Stimulated activated CD8-positive, alpha-beta memory T cell treated with anti-CD3 and anti-CD28 coated beads, Interleukin-4, amount 100 ng/mL, for 1 hour (primary cell): ENCODE measurements at places on chromosomes 4 and X.

DNA sequence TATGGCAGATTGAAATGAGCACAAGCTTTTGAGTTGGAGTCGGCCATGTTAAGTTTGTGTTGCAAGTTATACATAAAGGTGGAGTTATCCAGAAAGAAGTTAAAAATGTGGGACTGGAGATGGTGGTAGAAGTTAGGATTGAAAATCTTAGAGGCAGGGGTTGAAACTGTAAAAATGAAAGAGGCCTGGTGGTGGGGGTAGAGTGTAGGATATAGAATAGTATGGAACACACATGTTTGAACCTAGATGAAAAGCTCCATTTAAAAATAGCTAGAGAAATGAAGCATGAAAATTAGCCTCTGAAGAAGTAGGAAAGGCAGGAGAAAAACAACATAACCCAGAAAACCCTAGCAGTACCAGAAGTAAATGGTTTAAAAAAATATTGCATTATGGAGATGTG is 131.8 kb upstream of the ENPEP start:
- no peak for DNase-seq

- no peak for DNase-seq
Observed at GRCh38 chr4:24912252-24913118, at the start of gene CCDC149. CCDC149 (minus strand) TSS chr4:24913042; CDS start chr4:24912864, 178 bp downstream.

DNA sequence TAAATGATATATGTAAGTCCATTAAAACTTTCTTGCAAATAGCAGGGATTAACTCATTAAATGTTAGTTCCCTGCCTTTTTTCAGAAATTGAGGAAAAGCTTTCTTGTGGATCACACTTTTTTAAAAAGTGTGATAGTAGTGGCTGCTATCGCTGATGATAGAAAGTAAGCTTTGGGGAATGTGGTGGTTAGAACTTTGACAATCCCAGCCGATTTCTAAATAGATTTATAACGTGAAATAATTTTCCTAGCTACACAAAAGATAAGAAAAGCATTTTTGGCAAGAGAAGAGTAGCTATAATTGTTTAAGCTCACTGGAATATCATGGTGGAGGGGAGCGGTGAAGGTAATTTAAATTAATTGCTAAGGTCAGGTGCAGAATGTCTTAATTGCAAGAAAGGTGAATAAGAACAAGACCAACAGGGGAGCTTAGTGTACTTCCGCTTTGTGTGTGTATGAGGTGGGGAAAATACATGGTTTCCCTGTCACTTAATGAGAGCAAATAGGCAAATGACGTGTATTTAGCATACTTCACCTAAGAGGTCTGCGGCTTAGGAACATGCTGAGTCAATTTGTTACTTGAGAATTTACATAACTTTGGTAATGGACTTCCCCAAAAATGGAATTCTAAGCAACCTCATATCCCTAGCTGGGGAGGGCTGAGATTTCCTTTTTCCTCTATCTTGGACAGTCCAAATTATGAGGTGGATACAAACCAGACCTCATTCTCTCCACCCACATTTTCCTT is 11.7 kb upstream of the IL21 start:
- no peak for DNase-seq

DNA sequence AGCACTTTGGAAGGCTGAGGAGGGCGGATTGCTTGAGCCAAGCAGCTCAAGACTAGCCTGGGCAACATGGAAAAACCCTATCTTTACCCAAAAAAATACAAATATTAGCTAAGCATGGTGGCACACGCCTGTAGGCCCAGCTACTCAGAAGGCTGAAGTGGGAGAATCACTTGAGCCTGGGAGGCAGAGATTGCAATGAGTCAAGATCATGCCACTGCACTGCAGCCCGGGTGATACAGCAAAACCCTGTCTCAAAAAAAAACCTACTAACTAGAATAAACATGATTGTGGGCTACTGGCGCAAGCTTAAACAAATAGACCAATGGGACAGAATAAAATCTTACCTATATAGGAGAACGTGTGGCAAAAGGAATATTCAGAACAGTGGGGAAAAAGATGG is 7.3 kb downstream of the CDKL2 start:
- no peak for DNase-seq

- DNase-seq: no peak
Observed at GRCh38 chr4:71026086-71026485, 32.6 kb downstream of the DCK start.

DNA sequence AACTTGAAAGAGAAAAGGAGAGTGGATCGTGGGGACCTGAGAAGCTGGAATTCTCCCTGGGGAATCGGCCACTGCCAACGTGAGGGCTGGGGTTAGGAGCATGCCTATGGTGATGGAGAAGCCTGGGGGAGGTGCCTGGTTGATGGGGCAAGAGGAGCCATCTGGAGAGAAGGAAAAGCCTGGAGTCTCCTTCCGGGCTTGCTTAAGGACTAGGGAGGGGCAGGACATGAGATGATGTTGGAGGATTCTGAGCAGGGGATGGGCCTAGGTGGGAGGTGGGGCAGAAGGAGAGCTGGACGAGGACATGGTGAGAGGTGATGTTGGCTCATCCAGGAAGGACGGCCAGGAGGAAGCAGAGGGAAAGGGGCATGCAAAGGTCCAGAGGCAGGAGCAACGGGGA is 35.0 kb upstream of the GYG2 start:
- DNase-seq: no peak

DNA sequence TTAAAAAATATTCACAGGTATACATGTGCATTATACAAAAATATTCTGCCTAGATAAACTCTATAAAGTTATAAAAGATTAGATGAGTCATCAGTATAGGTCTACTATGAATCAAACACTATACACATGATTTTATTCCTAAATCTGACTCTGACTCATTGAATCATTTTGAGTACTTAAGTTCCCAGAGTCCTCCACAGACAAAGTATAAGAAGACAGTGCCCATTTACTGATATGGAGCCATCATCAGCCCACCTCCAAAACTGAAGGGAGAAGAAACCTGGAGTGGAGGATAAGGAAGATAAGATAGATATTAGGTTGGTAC is 28.7 kb upstream of the ANTXR2 start:
- no peak for DNase-seq

DNA sequence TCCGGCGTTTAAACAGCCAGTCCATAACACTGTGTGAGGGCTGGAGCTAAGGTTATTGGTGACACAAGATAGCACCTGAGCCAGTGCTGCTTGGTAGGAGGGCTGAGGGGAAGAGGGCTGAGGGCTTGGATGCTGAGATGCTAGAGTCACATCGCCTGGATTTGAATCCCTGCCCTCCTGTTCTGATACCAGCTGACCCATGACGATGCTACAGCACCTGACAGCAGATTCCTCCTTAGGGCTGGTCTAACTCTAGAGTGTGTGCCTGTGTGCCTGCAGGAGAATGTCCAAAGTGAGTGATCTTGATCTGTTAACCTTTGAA is 102.5 kb downstream of the PTTG2 start:
- no peak for DNase-seq

- DNase-seq: no peak
Observed at GRCh38 chrX:149040873-149041535, 464.1 kb downstream of the IDS start.

- DNase-seq: no peak
Observed at GRCh38 chrX:20267931-20268701, 1.4 kb upstream of the RPS6KA3 start.

DNA sequence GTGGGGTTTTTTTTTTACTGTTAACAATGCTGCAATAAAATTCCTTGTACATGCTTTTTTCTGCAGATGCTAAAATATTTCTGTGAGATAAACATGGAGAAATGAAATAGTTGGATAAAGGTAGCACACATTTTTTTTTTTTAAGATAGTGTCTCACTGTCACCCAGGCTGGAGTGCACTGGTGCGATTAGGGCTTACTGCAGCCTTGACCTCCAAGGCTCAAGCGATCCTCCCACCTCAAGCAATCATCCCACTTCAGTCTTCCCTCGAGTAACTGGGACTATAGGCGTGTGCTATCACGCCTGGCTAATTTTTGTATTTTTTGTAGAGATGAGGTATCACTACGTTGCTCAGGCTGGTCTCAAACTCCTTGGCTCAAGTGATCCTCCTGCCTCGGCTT is 1.8 kb upstream of the HUWE1 start:
- DNase-seq: no peak

DNA sequence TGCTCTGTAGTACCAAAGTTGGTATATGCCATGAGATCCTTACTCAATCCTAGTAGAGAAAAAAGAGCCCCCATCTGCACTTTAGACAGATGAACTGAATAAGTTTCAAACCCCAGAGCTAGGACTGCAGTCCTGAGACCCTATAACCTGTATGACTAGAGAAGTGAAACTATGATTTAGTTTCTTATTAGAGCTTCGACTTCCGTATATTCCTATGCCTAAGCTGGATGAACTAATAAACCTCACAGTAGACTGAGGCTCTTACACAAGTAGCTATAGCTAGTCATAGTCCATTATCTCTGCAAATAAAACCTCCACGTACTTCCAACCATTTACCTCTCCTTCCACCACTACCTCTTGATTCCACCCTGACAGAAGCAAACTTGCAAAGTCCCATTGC is 6.3 kb upstream of the OTUD4 start:
- no peak for DNase-seq

DNA sequence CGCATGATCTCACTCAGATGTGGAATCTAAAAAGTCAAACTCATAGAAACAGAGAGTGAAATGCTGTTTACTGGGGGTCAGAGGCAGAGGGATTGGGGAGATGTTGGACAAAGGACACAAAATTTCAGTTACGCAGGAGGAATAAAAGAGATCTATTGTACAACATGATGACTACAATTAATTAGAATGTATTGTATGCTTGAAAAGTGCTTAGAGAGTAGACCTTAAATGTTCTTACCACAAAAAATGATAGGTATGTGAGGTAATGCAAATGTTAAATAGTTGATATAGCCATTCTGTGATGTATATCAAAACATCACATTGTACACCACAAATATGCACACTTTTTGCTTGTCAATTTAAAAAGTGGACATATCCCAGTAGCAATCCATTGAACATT is 36.1 kb upstream of the PHKA2 start:
- DNase-seq: no peak

DNA sequence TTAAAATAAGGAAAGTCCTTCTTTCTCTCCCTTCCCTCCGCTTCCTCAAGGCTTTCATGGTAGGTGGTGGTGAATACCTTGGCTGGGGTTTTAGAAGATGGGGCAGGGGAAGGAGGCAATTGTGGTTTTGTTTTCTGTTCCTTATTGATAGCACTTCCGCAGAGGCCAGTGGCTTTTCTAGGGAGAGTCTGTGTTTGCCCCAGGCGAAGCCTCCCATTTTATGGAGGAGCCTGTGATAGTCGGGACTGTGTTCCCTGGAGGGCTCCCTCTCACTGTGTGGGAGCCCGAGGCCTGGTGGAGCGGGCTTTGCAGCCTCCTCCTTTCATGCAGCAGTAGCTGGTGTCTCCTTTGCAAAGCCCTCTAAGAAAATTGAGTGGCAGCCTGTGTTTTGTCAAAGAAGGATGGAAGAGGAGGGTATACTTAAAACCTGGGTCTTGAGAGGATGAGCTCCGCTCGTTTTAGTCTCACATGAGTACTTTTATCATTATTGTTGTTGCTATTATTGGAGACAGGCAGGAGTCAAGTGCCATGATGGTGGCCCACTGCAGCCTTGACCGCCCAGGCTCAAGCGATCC is 29.8 kb upstream of the STOX2 start:
- DNase-seq: no peak

- DNase-seq: no peak
Observed at GRCh38 chr4:39433878-39434492, 24.7 kb downstream of the RPL9 start.

- DNase-seq: no peak
Observed at GRCh38 chr4:107825072-107825824, 516 bp downstream of the SGMS2 start.

GRCh38 chr4:78129383-78130108 is 72.4 kb downstream of the FRAS1 start:
- DNase-seq: no peak

DNA sequence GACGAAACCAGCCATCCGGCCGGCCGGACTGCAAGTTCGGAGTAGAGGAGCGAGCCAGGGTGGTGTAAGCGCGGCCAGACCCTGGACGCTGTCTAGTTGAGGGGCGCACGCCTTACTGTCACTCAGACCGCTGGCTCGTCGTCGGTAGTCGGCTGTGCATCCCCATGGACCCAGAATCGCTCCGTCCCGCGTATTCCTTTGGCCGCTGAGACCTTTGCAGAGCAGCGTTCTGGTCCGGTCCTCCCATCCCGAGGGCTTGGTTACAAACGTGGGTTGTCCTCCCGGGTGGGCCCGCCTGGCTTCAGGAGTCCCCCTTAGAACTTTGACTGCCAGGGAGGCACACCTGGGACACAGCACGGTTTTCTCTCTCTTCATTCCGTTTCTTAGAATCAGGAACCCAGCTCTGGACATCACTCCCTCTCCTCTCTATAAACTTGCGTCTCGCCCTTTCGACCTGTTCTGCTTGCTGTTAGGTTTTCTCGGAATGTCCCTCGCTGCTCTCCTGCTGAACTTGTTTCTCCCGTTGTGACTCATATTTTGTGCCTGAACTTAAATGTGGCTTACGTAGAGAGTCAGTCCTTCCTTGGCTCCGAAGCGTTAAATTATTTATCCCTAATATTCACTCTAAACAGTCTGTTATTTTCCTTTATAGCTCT is 672 bp downstream of the PGM2 start:
- no peak for DNase-seq

DNA sequence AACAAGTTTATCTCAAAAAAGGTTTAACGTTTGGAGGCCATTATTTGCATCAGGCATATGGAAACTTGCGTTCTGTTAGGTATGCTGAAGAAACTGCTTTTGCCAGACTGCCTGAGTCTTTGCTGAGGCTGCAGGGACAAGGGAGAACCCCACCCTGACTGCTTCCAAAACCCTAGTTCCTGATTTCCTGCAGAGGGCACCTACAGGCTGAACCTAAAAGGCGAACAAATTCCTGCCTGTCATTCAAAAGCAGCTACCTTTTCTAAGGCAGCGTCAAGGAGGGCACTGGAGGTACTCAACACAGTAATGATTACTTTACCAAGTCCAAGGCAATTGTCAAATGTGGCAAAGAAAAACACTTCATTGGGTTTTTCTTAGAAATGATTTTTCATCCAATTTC is 578 bp upstream of the CORIN start:
- no peak for DNase-seq

GRCh38 chr4:22504922-22505321 is 10.9 kb downstream of the ADGRA3 start:
- DNase-seq: no peak

- DNase-seq: no peak
Observed at GRCh38 chr4:99998062-99998867, 48.2 kb upstream of the H2AZ1 start.

DNA sequence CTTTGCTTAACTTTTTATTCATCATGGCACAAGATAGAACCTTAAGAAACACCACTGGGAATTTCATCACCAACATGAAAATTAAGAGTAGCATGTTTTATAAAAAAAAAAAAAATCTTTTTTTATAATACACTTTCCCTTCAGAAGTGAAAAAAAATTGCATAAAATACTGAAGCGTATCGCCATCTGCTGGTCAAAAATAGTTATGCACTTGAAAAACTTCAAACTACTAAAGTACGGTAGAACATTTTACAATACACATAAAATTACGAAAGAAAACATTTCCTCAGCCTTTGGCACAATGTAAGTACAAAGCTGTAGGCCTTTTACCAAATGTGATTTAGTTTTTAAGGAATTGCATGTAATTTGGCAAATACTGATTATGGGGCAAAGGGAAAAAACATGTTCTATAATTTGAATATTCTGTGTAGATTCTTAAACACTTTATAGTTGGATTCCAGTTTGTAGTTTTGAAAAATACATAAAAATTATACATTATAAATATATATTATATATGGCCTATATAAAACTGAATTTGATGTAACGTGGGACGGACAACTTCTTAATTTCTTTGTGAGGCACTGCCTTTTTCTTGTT is 26.5 kb downstream of the HCCS start:
- no peak for DNase-seq

GRCh38 chr4:87144356-87144755 is 76.1 kb downstream of the KLHL8 start:
- no peak for DNase-seq

GRCh38 chr4:39521253-39521919 is 5.9 kb downstream of the UGDH start:
- no peak for DNase-seq
